ENCODE measurements at places on chromosomes 12 and 14.

- DNase-seq, result no peak
These were observed 413.6 kb downstream of the TMEM121 start for GRCh38 chr14:105939810-105940508.

DNA sequence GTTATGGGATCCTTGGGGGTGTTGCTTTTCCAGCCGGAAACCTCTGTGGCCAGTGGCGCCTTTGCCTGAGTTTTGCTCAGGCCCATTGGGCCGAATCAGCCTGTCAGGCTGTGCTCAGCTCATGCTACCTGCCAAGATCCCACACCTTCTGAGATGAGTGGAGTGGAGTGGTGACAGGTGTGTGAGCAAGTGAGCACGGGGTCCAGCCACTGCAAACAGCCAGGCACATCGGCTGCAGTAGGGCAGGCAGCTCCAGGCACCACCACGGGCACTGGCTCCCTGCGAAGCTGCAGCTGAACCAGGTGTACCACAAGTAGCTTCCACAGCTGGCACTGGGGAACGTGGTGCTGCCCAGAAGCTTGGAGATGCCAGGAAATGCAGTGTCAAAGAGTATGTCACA, 21.1 kb upstream of the WDR89 start:
- DNase-seq, result no peak

DNA sequence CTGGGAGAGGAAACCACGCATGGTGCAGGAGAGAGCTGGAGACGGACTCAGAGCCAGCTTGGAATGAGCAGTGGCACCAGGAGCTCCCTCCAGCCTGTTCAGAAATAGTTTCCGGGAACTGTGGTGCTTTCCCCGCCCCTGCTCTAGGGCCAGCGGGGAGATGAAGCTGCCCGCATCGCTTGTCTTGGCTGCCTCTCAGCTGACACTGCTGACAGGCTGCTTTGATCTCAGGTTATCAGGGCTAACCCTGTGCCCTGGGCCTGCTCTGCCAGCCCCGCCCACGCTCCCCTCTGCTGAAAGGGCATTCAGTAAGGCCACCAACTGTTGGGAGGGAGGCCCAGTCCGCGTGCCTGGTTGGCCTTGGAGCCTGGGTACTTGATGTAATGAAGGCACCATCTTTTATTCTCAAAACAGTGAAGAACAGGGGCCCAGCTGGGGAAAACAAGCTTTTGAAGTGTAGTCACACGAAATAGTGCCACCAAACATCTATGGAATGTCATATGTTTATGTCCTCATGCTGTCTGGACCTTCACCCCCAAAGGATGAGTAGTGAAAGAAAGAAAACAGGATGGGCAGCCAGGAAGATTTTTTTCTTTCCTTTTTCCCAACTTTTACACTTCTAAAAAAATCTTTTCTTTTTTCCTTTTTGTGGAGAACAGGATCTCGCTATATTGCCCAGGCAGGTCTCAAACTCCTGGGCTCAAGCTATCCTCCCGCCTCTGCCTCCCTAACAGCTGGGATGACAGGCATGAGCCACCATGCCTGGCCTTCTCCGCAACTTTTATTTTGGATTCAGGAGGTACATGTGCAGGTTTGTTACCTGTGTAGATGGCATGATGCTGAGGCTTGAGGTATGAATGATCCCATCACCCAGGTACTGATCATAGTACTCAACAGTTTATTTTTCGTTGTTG, 115.9 kb upstream of the TBX3 start:
- no peak for DNase-seq

DNA sequence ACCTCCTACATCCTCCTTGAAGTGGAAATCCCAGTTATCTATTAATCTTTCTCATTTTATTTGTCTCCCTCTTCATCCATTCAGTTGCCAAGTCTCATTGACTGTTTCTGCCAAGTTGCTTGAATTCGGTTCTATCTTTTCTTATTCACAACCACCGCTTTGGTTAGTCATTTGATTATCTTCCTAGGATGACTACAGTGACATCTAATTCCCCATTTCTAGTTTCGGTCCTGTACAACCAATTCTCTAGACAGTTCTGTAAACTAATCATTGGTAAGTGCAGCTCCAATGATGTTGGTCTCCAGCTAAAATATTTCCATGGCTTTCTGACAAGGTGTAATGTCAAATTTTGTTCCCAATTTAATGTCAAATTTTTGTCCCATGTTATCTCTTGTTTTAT, 220.1 kb downstream of the ADAMTS20 start:
- no peak for DNase-seq

DNA sequence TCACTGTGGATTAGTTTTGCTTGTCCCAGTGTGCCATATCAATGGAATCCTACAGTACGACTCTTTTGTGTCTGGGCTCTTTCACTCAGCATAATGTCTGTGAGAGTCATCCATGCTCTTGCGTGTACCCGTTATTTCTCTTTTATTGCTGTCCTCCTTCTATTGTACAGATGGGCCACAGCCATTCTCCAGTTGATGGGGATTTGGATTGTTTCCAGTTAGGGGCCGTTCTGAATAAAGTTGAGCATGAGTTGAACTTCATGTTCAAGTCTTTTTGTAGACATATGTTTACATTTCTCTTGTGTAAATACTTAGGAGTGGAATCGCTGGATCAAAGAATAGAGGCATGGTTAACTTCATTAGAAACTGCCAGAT, 38.3 kb downstream of the MYO1H start:
- no peak for DNase-seq

- DNase-seq, result no peak
These were observed 214.5 kb downstream of the BTG1 start for GRCh38 chr12:91931111-91931510.

DNA sequence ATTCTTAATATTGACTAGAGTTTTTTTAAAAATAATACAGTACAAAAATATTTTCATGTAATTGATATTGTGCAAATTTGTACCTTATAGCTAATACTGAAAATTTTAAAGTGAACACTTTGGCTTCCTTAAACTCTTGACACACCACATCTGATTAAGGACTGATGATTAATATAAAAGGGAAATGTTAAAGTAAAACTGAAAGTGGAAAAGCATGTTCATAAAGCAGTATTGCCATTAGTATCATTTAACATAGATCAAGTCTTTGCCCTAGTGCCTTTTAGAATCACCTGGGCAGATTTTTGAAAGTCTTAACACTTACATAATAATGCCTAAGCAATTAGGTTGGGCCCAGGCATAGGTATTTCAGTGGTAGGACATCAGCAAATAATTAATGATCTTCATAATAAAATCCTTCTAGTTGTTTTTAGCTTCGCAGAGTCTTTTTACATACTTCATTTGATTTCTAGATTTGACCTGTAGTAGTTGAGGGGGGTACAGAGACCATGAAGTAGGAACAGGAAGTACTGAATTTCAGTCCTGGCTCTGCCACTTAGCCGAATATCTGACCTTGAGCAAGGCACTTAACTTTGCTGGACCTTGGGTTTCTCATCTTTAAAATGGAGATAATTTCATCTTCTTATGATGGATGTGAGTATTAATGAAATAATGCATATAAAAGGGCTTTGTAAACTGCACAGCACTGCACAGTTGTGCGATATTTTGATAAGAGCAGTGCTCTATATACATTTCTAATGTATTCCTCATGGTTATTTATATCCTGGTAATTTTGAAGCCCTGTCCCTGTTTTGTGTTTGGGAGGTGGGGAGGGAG, 43.7 kb downstream of the MARK3 start:
- DNase-seq, result no peak

Data from activated CD4-positive, alpha-beta T cell treated with anti-CD3 and anti-CD28 coated beads, Interleukin-2, amount 10 ng/mL, durations not matched to agents 7 days and 5 days (primary cell).